A172 (cell line): ENCODE measurements at places on chromosomes 5 and 9.

DNA sequence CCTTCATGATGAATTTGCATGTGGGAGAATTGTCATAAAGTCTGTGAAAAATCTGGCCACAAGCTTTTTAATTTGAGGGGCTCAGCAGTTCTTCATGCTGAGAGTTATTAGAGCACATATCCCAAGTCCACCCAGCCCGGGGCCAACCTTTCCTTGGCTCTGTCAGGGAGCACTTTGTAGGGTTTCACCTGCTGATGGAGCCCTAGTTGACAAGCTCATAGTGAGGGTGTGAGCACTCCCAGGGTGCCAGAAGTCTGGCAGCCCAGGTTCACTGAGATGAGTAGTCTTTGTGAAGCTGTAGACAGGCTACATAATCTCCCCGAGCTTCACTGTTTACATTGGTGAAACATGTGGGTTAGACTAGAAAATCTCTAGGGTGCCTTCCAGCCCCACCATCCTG is 97.2 kb upstream of the NREP start:
- DNase-seq, result no peak

DNA sequence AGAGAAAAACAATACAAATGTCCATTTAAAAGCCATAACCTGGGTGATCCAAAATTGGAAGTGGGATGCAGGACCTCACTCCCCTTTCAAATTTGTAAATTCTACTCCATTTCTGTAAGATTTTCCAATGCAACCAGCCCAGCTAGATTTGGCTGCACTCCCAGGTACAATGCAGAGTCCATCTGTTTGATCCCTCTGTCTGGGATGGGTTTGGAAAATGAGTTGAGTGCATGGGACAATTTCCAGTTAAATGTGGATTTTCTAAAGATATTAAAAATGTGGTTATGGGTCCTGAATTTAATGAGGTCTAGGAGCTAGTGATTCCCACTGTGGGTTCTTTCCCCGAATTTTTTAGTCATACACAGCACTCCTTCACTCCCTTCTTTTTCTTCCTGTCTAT is 104.0 kb upstream of the ATP10B start:
- DNase-seq, result no peak

- no peak for DNase-seq
These were observed 141.4 kb downstream of the CCDC192 start for GRCh38 chr5:127844581-127845021.

DNA sequence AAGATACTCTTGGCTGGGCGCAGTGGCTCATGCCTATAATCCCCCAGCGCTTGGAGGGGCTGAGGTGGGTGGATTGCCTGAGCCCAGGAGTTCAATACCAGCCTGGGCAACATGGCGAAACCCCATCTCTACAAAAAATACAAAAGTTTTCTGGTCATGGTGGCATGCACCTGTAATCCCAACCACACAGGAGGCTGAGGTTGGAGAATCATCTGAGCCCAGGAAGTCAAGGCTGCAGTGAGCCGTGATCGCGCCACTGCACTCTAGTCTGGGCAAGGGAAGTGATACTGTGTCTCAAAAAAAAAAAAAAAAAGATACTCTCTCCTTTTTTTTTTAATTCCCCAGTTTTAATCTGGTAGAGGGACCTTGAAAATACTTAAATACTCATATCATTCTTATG is 15.0 kb downstream of the ANKRD33B start:
- DNase-seq, result no peak

- no peak for DNase-seq
These were observed 112.0 kb downstream of the OLFM1 start for GRCh38 chr9:135199489-135199888.

DNA sequence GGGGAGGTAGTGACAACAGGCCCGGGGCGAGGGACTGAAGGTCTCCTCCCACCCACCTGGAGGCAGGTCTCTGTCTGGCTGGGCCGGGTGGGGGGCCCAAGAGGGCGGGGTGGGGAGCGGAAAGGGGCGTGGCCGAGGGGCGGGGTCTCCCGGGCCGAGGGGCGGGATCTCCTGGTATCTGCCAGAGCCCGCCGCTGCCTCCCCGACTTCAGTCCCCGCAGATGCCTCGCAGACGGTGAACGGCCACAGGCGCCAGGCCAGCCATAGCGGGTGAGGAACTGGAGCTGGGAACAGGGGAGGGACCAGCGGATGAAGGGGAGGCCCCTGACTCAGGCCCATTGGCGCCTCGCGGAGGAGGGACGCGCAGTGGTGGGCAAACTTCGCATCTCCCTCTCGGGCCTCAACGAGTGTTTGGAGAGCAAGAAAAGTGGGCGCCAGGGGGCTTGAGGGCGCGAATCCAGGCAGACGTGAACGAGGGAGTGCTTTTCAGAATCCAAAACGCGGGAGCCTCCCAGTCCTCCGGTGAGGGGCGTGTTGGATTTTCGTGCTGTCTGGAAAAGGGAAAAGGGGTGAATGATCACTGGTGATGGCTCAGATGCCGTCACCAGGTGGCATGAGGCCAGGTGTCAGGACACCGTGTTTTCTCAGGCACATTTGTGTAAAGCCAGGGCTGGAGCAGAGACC is at the start of gene ADGRD2:
Gene ADGRD2 (plus strand): TSS at position 211 of the 684 bp plus-strand sequence. CDS start 1,216 bp downstream, outside the sequence.
- no peak for DNase-seq

DNA sequence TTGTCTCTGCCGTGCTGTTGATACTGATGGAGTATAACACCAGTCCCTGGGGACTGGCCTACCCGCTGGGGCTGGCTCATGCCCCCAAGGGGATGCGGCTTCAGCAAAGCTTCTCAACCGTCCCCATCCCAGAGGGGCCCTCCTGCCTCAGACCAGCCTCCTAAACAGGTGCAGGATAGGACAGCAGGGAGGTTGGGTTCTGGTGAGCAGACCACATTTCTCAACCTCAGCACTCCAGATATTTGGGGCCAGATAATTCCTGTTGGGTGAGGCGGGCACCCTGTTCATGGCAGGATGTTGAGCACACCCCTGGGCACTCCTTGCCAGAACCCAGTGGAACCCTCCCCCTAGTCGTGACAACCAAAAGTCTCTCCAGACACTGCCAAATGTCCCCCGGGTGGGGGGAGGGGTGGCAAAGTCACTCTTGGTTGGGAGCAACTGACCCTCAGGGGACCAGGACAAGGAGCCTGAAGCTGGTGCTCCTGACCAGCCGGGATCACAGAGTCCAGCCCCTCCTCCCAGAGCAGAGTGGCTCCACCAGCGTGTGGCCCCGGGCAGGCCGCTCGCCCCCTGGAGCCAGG is 107.8 kb downstream of the ZNF354C start:
- no peak for DNase-seq

DNA sequence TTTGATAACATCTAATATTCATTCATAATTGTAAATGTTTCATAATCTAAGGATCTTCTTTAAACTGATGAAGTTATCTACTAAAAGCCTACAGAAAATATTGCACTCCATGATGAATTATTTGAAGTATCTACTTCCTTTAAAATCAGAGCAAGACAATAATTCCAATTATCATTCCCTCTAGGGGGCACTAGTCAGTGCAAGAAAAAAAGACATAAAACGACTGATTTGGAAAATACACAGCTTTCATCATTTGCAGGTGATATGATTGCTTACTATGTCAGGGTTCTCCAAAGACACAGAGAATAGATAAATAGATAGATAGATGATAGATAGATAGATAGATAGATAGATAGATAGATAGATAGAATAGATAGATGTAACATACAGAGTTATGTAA is 13.5 kb upstream of the GRM6 start:
- no peak for DNase-seq

DNA sequence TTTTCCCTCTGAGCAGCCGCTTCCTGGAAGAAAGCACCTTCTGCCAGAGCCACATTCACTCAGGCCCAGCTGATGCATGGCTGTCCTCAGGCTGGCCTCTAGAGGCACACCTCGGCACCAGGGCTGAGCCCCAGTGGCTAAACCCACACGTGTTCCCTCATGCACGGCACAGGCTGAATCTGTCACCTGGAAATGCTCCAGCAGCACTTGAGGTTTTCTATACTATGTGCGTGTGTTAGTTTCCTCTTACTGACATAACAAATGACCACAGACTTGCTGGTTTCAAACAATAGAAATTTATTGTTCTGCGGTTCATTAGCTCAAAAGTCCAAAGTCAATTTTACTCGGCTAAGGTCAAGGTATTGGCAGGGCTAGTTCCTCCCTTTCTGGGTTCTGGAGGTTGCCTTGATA is 141.4 kb downstream of the LRRC70 start:
- DNase-seq, result peak; percentile 22

DNA sequence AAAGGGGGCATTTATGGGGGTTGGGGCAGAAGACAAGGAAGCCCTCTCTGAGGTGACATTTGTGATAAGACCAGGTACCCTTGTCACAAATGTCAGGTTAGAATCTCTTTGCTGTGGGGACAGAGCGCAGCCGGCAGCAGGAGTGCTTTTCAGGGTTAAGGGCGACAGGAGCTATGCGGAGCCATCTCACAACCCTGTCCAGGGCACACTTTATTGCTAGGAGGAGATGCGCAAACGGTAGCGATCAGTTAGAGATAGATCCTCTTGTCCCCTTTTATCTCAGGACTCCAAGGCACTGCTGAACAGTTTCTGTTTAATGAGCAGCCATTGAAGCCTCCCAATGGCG is 438 bp upstream of the LAMC3 start:
- DNase-seq, result no peak

DNA sequence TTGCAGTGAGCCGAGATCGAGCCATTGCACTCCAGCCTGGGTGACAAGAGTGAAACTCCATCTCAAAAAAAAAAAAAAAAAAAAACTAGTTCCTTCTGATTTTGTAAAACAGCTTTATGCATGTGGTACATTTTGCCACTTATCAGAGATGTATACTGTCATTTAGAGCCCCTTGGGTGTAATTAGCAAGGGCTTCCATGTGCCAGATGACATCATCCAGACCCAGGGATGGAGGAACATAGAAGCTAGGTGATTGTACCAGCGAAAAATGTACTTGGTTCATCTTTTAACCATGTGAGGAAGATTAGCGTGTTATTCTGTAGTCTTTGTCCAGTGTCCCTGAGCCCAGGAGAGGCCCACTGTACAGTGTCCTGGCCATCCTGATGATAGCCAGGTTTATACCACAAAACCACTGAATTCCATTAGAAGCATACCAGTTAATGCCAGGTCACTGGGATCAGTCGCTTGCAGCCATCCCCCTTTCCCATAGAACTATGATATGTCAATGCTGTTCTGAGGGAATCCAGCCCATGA is 239.3 kb upstream of the SGCD start:
- no peak for DNase-seq

DNA sequence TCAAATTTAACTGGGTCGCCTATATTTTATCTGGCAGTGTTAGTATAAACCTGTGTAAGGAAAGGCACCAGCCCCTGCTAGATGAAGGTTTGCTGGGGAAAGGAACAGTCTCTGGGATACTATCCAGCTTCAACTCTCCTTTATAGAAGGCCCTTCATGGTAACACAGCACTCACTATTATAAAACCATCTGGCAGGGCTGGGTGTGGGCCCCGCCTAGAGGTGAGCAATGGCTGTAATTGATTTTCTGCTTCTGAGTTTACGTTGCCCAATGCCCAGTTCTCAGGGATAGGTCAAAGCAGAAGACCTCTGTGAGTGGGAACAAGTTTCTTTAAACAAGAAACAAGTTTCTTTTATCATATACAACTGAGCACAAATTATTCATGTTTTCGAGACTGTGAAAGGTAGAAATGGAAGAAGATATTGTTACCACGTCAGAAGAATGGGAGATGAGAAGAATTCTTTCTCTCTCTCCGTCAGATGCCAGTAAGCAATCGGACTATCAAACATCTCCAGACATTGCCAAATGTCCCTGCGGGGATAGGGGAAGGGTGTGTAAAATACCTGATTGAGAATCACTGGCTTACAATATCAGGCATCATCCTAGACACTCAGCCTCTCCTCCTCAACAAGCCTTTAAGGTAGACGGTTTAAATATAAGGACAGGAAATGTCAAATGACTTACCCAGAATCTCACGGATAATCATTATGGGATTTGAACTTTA is 205.9 kb downstream of the PDZD2 start:
- DNase-seq, result no peak

- DNase-seq, result no peak
These were observed 117.3 kb upstream of the PPP2R2B start for GRCh38 chr5:146995878-146996277.

- DNase-seq, result no peak
These were observed 32.1 kb upstream of the CLPTM1L start for GRCh38 chr5:1376981-1377380.

DNA sequence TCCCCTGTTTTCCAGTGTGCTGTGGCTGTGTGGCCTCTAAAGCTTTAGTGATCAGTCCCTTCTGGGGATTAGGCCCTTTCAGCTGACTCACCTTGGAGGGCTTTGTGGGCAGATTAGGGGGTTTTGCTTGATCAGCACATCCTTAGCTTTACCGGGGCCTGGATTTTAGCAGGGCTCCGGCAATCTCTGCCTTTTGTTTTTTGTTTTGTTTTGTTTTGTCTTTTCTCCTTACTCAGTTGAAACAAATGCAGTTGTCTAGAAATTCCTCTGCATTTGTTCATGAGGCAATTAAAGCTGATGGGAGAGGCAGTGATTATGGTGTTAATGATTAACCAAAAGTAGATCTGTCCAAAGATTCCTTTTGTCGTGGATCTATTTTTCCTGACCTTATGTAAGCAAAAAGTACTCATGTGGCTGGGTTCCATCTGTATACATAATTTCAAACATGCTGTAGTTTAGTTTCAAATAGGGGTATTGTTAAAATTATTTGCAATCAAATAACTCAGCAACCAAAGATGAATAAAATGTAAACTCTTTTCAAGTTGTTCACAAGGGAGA is 5.2 kb upstream of the TDRD7 start:
- DNase-seq, result no peak

GRCh38 chr9:106925392-106925791 is 62.4 kb downstream of the ZNF462 start:
- DNase-seq, result no peak

GRCh38 chr5:53089481-53089991 is 20.0 kb downstream of the MOCS2 start:
- DNase-seq, result no peak

- peak; percentile 4 for DNase-seq
These were observed 458.5 kb downstream of the MAT2B start for GRCh38 chr5:163963881-163964280.

DNA sequence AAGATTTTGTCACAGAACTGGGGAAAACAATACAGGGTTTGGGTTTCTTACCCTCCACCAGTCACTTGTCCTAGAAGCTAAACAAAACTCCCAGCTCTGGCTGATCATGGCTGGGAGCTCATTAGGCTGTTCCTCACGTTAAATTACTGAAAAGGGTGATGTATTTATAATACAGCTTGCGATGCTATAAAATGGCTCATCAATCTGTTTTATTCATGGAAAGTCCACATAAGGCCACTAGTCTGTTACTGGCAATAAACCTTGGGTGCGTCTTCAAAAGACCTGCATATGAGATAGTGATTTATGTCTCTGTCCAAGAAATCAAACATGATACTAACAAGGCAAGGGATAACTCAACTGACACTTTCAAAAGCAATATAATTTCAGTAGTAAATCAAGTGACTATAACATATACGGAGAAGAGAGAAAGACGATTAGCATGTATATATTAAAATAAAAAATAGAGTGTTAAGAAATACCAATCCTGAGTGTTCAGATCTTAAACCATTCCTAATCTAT is 219.0 kb downstream of the BNC2 start:
- no peak for DNase-seq

GRCh38 chr5:113546703-113547183 is 33.2 kb downstream of the YTHDC2 start:
- peak; percentile 46 for DNase-seq
